NCI-H1436 (cell line): ENCODE measurements at places on chromosomes 2 and 18.

DNA sequence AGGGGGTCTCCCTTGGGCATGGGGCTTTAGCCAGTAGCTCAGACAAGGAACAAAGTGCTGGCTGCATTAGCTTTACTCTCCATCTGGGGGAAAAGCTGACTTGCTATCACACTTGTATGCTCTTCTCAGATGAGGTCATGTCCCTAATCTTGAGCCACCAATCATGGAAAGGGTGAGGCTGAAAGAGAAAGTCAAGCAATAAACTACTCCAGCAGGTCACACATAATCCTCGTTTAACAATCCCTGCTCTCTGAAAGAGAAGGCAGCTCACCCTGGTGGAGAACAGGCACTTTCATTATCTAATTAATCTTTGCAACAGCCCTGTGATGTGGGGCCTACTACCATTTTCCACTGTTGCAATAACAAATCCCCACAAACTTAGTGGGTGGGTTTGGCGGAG lies 129.7 kb upstream of the CAPN13 start:
- no peak for DNase-seq

DNA sequence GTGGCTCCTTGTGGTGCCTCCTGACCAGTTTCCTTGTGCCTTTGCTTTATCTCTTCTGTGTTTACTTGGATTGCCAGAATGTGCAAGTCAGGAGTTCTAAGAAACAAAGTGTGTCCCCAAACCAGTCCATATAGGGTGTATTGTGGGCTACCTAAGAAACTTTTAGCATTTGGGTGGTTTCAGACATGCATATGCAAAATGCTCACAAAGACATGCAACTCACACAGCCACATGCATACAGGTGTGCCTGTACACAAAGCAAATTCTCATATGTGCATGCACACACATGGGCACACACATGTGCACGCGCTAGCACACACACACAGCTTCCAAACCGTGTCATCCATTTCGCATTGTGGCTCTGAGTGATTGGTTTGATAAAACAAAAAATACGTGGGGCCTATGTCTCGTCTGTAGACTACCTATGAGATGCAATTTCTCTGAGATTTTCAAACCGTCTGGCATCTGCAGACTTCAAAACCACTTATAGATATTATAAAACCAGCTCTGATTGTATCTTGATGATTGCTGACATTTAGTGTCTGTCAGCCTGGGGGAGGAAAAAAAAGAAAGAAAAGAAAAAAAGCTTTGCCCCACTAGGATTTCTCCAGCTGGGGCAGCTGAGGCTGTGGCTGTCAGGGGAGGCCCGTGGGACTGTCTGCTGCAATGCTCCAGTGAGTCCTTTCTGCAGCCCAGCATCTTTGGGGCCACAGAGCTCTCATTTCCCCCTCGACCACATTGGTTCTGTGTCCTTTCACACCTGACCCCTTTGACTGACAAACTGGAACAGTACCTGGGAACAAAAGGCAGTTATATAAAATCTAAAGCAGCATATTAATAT lies 556.1 kb downstream of the CMPK2 start:
- no peak for DNase-seq

GRCh38 chr2:20365249-20365817 lies 14.7 kb upstream of the PUM2 start:
- DNase-seq = no peak

- DNase-seq = no peak
Measured at GRCh38 chr18:58087928-58088690, 44.1 kb downstream of the NEDD4L start.

GRCh38 chr18:6778459-6779247 lies 49.1 kb downstream of the ARHGAP28 start:
- DNase-seq = no peak

DNA sequence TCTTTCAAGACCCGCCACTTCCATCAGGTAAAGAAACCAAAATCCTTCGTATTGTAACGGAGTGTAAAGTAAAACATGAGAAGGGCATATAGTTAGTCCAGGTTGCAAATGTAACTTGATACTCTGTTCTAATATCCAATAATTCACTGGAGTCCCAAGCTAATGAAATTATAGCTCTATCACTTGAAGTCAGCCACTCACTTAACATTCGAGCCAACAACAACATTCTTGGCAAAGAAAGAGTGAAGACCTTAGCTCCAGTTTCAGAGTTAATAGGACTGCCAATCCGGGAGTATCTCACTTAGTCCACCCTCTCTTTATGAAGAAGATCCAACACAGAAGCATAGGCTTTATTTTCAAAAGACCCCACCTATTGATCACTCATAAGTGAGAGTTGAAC lies 298.0 kb upstream of the SOX11 start:
- no peak for DNase-seq

DNA sequence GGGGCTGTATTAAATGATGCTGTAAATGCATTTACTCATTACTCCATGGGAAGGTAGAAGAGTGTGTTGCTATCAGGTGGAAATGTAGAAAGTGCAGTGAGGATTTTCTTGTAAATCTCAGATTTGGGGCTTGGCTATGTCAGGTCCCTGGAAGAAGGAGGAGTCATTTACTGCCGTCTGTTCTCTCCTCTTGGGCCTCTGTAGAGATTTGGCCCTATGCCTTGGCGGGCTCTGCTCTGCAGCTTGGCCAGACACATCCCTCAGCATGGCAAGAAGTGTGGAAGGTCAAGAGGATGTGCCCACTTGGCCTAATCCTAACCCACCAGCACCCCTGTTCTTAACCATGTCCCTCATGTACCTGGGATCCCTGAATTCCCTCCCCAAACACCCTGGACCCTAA lies 6.7 kb downstream of the IL1R1 start:
- DNase-seq = no peak

GRCh38 chr2:86706935-86707334 lies 13.2 kb upstream of the RMND5A start:
- DNase-seq = no peak

DNA sequence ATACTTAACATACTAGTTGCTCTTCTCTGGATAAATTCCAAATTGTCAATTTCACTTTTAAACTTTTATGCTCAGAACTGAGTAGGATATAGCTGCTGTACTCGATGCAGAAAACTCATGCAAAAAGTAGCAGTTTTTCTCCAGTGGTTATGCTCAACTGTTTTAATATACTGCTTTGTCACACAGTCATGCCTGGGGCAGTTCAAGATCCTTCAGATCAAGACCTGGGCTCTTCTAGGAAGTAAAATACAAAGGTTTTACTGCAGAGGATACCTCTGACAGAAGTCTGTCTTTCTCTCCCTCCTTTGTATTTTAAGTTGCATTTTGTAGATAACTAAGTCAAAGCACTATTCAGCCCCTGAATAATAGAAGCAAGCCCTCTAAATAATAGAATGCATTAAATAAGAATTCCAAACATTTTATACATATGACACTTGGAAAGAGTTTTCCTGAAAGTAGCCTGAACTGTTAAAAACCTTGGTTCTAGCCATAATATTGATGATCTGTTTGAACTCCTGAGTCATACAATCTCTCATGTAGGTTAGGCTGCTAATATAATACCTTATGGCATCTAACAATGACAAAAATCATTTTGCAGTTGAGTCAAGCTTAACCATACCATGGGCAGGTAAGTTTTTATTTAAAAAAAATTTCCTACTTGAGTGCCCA lies 183.3 kb upstream of the TRIB2 start:
- DNase-seq = no peak

GRCh38 chr2:74497777-74498499 lies 1.5 kb downstream of the LBX2 start:
- DNase-seq = no peak

- DNase-seq = no peak
Measured at GRCh38 chr2:43343573-43344304, 117.3 kb upstream of the ZFP36L2 start.
